ENCODE measurements at places on chromosomes 6 and 20.

DNA sequence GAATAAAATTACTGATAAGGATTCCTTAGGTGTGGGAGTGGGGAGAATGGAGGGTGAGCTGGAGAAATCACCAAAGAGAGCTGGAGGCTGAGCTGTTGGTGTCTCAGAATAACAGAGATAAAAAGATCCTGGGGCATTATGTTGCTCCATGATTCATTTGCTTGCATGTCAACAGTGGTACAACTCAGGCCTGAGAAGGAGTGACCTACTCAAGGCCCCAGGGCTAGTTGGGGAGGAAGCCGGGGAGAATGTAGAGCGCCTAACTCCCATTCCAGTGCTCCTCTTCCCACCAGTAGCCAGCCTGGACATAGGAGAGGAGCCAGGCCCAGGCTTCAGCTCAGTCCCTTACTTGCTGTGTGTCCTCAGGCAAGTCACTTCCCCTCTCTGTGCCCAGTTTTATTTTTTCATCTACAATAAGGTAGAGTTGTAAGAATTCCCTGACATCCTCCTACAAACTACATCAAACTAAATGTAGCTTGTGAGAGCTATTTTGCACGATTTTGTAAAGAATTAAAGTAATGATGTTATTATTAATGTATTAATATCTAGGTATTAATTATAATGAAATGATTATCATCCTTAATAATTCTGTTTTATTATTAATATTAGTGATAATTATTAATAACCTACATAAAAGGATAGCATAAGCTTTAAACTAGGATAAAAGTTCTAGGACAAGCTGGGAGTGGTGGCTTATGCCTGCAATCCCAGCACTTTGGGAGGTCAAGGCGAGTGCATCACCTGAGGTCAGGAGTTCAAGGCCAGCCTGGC, 250.9 kb upstream of the SULF2 start:
- no peak for DNase-seq

GRCh38 chr6:166767230-166767629, 140.2 kb upstream of the RPS6KA2 start:
- DNase-seq, result no peak

DNA sequence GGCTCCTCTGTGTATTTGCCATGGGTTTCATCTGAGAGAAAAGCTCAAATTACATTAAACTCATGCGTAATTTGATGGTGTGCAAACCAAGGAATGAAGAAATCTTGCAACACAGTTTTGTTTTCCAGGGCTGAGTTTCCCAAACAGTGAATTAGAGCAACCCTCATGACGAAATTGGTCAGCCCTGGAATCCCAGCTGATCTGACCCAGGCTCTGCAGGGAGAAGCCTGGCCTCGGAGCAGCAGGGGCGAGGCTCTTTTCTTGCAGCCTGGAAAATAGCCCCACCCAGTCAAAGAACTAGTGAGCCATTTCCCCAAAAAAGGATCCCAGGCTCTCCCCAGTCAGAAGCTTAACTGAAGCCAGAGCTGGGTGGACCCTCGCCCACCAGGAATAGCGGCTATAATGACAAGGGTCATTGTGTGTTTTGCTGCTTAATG, 107.3 kb upstream of the SNX9 start:
- no peak for DNase-seq

DNA sequence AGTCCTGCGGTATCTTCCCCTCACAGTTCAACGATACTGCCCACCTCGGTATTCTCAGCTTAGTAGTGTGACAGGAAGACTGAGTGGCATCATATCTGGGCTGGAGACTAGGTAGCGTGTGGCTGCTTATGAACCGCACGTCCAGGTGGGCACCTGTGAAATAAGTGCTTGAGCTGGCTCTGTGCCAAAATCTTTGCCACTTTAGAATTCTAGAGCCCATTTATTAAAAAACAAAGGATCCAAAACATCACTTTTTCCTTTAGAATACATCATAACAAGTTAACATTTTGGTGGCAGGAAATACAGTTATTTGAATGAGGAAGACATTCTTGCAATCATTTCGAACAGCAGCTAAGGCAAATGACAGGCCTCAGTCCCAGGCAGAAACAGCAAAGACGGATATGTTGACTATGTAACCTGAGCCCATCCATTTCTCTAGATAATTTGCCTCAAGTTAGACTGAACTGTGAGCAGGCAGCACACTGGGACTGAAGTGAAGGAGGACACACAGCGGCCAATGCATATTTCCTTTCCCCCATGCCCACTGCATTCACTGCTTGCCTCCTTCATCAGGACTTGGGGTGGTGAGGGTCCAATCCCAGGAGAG, 136.6 kb downstream of the GMDS start:
- no peak for DNase-seq

GRCh38 chr6:132812756-132813172, 1.6 kb upstream of the RPS12 start:
- no peak for DNase-seq

GRCh38 chr6:13125841-13126240, 202.5 kb downstream of the TBC1D7 start:
- DNase-seq, result no peak

Data from CD4-positive, alpha-beta T cell treated with Interleukin-15 for 4 hours (primary cell).